ENCODE measurements at places on chromosomes 5 and 9.

- no peak for DNase-seq
These were observed 156.7 kb downstream of the EBF1 start for GRCh38 chr5:158943057-158943456.

- no peak for DNase-seq
These were observed 161.5 kb upstream of the CDKN2B start for GRCh38 chr9:22170556-22170955.

DNA sequence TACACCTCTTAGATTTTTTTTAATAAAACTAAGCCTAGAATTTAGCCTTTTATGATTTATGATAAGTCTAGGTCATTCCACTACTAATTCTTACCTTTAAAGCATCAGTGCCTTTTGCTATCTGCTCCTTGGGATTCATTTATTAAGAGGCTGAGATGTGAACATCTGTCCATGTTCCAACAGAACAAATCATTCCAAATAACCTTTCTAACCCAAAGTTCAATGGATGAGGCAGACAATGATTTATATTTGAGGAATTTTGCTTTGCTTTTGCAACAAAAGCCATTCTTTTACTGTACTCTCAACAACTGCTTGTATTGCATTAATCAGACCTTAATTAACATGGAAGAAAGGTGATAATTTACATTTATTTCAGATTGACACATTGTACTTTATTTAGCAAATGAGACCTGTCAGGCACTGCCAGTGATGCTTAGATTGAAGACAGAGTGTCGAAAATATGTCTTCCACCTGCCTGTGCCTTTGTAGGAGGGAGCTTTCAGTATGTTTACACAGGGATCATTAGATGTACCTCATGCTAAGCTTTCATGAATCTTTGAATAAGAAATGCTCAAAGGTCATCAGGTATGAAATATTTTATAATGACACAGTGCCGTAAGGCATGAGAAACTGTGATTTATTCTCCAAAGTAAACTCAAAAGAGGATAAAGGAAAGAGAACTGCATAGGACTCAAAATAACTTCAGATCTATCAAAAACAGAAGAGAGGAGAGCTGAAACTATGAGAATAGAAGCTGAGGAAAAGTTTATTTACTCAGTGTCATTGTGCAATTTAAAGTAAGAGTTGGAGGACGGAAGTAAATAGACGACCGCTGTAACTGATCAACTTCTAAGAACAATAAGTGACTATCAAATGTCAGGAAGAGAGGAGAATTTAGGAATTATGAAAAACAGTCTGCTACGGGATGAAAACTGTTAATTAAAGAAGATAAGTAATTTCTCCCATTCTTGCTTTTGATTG, 36.7 kb upstream of the IZUMO3 start:
- DNase-seq, result no peak

- no peak for DNase-seq
These were observed 64.9 kb downstream of the SLC25A46 start for GRCh38 chr5:110803467-110804326.

GRCh38 chr9:28409919-28410318, 836.6 kb upstream of the C9orf72 start:
- no peak for DNase-seq

DNA sequence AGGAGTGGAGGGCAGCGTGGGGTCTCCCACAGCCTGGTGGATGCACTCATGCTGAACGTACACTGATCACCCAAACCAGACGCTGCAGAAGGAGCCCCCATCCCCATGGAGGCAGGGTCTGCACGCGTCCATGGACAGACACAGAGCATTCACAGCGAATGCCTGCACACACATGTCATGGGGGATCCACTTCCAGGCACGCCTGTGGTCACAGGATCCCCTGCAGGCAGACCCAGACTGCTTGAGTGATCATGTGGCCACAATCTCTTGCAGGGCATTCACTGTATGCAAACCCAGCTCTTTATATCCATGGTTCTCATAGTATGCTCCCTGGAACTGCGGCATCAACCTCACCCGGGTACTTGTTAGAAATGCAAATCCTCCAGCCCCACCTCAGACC, 5.4 kb downstream of the SNCB start:
- no peak for DNase-seq

DNA sequence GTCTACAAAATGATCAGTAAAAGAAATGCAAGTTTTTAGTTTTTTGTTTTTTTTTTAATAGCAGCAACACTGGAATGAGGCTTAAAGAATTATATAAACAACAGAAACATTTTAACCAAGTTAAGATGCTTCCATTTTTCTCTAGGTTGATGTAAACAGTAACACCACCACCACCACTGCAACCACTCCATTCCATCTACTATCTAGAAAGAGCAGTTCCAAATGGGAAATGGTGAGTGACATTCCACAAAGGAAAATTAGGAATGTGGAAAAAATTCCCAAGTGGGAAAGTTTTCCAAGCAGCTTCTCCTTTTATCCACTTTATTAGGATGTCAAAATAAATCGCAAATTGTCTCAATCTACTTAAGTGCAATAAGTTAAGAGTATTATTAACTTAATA, 32.6 kb downstream of the SLC38A9 start:
- no peak for DNase-seq

- no peak for DNase-seq
These were observed 3.7 kb downstream of the C5orf46 start for GRCh38 chr5:147902609-147903115.
